HTR-8/SVneo (cell line): ENCODE measurements at places on chromosomes 2 and 18.

DNA sequence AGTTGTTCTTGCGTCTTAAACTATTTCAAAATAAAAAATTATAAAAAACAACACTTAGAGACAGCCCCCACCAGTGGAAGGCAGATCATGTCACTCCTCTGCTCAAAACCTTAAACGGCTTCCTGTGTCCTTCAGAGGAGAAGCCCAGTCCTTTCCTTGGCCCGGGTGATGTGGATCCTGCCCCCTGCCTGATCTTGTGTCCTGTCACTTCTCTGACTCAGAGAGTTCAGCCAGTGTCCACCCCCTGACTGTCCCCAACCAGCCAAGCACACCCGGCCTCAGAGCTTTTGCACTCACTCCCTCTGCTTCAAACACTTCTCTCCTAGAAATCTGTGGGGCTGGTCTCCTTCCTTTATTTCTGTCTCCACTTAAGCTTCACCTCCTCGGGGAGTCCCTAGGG is 35.4 kb downstream of the TOGARAM2 start:
- DNase-seq, result no peak

DNA sequence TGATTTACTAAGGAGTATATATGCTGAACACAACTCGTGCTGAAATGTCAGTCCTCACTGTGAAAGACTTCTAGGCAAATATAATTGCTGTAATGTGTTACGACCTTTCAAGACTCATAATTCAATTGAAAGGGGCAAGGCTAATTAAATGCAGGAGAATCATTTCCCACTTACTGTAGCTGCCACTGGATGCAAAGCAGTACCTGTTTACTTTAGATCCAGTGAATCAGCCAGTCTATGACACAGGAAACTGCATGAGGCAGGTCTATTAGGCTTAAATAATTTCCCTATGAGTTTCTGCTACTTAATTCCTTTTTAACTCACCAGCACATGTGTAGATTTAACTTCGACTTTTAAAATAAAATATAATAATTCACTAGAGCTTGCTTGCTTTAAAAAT is 125.6 kb downstream of the CTNNA2 start:
- no peak for DNase-seq

DNA sequence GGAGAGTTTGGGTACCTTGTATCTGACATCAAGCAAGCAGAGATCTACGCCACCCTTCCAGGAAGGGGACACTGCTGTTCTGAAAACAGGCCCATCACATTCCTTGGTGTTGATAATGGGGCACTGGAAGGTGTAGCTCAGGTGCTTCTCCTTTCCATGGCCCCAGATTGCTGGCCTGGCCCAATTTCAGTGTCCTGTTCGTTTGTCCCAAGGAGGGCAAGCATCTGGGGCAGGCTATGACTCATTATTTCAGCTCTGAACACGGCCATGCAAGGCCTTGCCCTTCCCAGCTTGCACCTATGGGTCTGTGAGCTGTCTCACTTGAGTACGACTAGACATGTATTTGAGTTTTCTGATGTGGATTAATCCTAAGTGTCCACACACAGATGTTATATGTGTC is 101.5 kb downstream of the FHOD3 start:
- no peak for DNase-seq

DNA sequence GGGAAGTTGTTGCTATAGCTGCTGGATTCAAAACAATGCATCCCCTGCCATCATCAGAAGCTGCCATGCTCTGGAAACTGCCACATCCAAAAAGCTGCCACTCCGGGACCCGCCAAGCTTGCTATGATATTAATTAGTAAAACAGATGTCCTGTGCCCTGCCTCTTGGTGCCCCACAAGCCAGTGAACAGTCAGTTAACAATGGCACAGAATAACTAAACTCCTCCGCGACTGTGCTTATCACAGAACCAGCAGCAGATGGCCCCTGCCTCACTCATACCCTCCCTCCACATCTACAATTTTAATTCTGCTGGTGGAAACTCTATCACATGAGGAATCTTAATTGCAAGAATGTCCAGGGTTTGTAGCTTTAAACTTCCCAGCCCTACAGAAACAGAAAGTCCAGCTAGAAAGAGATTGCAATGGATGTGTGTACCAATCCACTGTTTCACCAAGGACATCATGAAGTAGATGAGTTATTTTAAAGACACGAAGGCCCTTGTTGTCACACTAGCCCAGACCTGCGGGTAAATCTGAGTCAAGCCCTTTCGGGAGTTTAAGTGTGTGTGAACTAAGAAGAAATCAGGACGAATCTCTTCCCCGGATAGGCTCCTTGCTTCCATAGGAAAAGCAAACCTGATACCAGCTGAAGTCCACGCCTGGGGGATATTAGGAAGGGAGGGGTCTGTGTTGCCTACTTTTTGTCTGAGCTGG is 7.4 kb upstream of the ACYP2 start:
- DNase-seq, result no peak
